ENCODE measurements at places on chromosomes 12 and 14.
A peak's percentile ranks its signal among the peaks of the same experiment; 100 is the strongest.

DNA sequence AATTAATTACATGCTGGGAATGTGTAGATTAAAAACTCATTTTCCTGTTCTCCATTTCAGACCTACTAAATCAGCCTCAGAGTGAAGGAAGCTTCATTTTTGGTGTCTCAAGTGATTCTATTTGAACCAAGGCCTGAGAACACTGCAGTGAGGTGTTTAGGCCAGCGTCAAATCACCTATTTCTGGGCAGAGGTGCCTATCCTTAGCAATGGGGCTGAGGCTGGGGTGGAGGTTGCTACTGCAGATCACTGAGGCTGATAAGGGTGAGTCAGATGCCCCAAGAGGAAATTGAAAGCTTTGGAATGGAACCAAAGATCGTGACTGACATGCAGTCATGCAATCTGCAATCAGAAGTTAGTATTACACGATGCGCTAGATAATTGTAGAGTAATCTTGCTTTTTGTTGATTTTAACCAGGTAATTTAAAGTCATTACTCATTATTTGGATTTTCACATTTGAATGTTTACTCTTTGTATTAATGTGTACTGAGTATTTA is 4.4 kb downstream of the TXNRD1 start:
- DNase-seq = no peak

DNA sequence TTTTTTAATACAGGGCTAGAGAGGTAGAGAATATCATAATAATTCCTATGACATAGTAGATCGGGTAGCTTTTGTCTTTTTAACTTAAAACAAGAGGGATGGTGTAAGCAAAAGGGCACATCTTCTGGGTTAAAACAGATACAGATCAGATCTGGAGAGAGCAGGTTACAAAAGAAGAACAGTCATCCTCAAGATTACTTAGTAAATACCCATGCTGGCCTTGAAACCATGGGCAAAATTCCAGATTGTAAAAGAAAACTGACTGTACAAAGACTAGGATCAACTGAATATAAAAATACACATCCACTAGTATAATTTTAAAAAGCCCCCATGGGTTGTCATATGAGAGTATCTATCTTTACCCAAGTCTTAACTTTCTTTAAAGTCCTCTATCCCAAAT is 76.7 kb downstream of the MED13L start:
- no peak for DNase-seq

- DNase-seq = no peak
Observed at GRCh38 chr12:1094714-1095113, 103.7 kb downstream of the ERC1 start.

DNA sequence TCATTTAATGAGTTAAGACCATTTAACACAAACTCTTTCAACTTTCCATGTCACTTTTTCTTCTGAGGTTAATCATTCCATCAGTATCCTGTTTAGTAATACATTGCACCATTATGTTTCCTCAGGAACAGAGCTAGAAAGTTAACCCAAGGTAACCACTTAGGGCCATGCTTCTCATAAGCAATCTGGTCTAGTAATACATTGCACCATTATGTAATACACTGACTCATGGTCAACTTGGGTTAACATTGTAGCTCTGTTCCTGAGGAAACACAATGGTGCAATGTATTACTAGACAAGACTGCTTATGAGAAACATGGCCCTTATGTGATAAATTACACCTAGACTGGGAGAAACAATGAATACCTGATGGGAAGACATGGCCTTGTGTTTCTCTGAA is 21.7 kb downstream of the ERH start:
- DNase-seq = no peak

DNA sequence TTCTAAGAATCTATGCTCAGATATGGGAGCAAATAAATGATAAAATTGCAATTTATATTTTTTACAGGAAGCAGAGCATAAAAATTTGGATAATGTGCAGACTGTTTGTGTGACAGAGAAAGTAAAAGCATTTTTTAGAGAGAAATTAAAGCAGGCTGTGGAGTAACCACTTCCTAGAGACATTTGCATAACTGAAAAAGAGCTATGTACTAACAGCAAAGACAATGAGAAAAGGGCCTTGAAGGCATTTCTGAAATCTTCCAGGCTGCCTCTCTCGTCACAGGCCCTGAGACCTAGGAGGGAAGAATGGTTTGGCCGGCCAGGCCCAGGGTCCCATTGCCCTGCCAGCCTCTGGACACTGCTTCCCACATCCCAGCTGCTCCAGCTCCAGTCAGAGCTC is 247.2 kb downstream of the ALX1 start:
- no peak for DNase-seq

DNA sequence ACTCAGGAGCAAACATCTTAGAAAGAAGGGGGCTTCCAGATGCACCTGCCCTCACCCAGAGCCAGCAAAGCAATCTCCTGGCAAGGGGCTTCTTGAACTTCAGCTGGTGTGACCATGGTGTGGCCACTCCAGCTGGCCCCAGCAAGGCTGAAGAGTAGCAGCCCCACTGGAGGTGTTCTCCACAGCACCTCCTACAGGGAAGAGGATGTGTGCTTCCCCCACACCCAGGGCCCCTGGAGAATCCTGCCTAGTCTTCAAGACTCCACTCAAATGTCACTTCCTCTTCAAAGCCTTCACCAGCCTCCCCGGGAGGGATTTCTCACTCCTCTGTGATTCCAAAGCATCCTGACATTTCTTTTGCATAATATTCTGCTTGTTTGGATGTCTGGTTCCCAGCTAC is 8.5 kb downstream of the RAB15 start:
- DNase-seq = no peak

GRCh38 chr14:78342879-78343278 is 172.7 kb downstream of the NRXN3 start:
- no peak for DNase-seq

DNA sequence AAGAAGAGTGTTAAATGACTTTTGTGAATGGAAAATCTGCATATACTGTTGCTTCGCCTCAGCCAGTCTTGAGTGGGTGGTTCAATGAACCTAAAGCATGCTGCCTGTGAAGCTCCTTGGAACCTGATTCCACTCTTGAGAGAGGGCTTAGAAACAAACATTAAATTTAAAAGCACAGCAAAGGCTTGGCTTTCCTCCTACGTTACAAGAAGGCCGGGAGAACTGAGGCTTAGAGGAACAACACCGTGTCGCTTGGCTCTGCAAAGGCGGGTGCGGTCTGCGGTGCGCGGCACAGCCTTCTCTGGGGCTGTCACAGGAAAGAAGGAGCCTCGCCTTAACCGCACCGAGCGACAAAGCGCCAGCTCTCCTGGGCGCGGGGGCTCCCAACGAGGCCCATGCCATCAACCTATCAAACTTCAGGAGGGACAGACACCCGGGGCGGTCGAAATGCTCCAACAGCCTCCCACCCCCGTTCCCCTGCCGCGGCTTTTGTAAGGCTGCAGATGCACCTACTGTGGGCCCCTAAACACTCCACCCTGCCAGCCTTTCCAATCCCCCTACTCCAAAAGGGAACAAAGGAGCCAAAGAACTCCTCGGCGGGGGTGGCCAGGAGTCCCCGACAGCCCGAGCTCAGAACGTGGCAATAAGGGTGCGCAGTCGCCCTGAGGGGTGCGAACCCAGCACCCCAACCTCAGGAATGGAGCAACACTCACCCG is 729 bp downstream of the OSBPL8 start:
- no peak for DNase-seq

- no peak for DNase-seq
Observed at GRCh38 chr14:73752297-73752992, 38.3 kb upstream of the PNMA1 start.

GRCh38 chr14:103061482-103061976 is 4.2 kb upstream of the CDC42BPB start:
- DNase-seq = no peak

DNA sequence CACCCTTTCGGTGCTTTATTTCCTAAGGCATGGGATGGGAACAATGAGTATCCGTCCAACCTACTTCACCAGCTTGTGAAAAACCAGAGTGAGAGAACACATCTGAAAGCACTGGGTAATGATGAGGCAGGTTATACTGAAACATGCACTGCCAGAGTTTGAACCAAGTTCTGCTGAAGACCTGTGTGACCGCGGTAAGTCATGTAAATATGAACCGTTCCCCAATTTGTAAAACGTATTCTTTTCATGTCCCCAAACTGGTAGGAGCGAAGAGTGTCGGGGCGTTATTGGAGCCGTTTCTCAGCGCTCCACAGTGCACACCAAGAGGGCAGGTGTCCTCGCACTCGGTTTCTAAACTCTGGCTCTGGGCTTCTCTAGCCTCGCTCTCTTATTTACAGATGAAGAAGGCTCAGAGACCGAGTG is 788 bp upstream of the NGDN start:
- no peak for DNase-seq

DNA sequence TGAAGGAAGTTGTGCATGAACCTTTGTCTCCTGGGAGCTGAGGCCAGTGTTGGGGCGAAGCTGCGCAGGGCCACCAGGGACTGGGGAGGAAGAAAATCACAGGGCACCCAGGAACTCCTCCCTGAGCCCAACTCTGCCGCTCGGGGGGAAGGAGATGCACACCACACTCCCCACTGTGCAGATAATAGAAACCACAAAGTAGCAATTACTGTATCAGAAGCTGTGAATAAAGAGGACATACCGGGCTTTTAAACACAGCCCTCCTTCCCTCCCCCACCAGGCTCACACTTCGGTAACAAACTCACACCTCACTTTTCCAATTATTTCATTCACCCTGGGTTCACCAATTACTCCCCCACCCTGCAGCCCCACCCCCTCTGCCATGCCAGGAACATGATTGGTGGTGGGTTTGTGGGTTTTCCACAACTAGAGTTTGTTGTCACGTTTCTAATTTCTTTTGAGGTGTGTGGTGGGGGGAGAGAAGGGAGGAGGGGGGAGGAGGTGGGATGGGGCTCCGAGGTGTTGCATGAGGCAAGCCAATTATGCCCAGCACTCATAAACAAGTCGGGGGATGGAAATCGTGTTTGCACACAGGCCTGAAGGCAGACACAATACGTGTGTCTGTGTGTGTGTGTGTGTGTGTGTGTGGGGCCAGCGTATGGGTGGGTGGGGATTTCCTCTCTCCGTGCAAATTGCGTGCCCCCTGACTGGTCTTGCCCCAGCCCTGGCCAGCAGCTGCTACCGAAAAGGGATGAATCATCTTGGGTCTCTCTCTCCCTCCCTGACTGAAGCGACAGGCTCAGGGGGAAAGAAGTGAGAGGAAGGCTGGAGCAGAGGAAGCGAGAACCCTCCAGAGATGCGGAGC is 103.3 kb downstream of the RBM19 start:
- DNase-seq = peak; percentile 66

- DNase-seq = no peak
Observed at GRCh38 chr14:41606532-41607303, at the start of gene LRFN5. LRFN5 (plus strand) TSS chr14:41606876.

- DNase-seq = no peak
Observed at GRCh38 chr12:68755536-68756243, 9.7 kb downstream of the SLC35E3 start.

DNA sequence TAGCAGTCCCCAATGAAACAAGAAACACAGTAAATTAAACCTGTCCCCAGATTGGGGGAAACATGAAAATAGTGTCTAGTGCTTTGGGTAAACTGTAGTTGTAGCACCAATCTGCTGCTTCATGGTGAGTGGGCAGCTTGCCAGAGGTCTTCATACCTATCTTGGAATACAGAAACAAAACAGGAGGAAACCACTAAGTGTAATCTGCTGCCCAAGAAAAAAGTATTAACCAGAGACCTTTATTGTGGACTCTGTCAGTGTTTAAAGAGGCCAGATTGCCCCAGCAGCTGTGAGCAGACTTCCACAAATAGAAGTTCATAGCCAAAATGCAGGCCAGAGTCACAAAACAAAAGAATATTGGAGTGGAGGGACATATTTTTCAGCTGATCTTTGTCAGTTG is 2.3 kb downstream of the ISCU start:
- no peak for DNase-seq

DNA sequence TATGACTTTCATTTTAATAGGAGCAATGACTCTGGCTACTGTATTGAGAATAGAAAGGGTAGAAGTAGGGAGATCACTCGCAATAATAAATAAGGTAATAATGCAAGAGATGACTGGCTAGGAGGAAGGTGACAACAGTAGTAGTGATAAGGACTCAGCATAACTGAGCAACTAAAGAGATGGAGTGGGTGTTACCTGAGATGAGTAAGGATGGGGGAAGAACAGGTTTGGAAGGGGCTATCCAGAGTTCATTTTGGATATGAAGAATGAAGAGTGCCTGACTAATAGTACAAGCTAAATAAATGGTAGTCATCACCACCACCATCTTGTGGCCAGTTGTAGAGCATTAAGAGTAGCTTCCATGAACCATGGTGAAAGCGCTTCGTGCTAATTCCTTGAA is 101.1 kb downstream of the RPS6KA5 start:
- DNase-seq = no peak

GRCh38 chr12:51683763-51684357 is 92.8 kb downstream of the SCN8A start:
- DNase-seq = no peak

- DNase-seq = no peak
Observed at GRCh38 chr14:92499234-92499633, 14.3 kb upstream of the RIN3 start.

- no peak for DNase-seq
Observed at GRCh38 chr12:101929365-101930041, 52.1 kb downstream of the DRAM1 start.

GRCh38 chr14:90610346-90611040 is 205.7 kb downstream of the TTC7B start:
- no peak for DNase-seq

- DNase-seq = no peak
Observed at GRCh38 chr14:83260751-83261150, 1727.1 kb upstream of the SEL1L start.

DNA sequence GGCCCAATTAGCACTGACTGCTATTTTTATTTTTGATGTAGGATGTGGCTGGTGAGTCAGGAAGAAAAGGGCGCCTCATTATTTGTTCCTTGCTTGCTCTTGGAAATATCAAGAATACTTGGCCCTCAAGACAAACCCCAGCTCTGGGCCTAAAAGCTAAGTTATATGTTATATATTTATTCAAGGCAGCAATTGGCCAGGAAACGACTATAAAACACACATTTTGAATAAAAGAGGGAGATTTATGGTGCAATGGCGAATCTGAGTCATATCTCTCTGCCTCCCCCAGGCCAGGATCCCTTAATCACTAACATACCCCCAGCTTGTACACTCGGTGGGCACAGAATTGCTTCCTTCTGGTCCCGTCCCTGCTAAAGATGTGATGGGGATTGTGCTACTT is 63.3 kb downstream of the TBX5 start:
- peak; percentile 86 for DNase-seq

- no peak for DNase-seq
Observed at GRCh38 chr14:24441485-24441884, 1.1 kb downstream of the SDR39U1 start.

DNA sequence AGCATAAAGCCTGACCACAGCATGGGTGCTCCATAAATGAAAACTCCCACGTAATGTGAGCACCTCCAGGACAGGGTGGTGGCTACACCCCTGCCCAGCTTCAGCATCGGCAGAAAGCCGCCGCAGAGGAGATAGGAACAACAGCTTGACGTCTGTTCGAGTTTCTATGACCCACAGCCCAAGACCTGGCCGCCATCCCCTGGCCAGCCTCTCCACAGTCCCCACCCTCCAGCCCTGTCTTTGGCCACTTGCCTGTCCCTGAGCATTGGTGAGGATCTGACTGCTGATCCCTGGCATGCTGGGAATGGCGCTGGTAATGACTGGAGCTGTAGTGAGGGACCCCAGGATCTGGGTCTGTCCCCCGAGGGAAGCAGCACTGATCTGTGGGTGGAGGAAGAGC is 21.3 kb downstream of the POU6F1 start:
- no peak for DNase-seq

- no peak for DNase-seq
Observed at GRCh38 chr12:47097276-47097896, 17.6 kb upstream of the AMIGO2 start.

Data from HFF-Myc (cell line).